ENCODE measurements at places on chromosomes 2 and 18. TPM values are rescaled to one million over a fixed set of nuclear protein-coding genes. Genes with fewer than 3 reads are reported as not detected.

DNA sequence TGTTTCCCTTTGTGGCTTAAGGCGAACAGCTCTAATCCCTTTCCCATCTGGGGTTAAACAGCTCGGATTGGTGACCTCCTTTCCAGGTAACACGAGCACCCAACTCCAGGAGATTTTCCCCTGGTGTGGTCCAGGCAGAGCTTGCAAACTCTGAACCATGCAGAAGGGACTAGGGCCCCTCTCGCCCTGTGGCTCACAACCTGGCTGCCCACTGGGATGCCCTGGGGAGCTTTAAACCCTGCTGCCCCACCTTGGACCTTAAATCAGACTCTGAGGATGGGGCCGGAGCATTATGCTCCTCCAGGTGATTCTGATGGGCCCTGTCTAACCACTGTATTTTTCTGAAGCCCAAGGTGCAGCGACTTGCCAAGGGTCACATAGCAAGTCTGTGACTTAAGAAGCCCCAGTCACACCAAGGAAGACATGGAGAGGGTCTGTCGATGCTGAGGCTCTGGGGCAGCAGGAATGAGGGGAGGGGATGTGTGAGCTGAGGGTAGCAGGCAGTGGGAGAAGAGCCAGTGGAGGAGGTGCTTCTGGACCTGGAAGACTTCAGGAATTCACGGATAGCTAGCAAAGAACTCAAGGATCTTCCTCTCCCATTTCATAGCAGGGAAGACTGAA lies 5.9 kb downstream of the ARID5A start:
- no peak overlapping the region for H3K4me3 ChIP-seq
- DNase-seq, result no peak
- peaks cover 9% of the 10 kb centered on the region for H3K27me3 ChIP-seq

DNA sequence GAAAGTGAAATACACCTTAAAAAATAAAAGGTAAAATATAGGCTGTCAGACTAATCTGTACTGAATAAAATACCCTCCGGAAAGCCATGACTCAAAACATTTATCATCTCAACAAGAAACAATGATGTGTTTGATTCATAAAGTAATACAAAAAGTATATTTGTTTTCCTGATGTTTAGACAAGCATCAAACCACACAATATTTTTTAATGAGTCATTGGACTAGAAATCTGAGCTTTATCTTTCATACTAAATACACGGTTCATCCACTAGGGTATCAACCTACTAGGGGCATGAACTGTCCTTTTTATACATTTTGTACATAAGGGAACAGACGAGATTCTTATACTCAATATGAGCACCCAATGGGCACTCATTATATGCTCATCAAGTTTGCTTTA lies 31.3 kb downstream of the CD226 start:
- no peaks in the 10 kb centered on the region for H3K36me3 ChIP-seq
- H3K27ac ChIP-seq, result no peak overlapping the region
- no peak for DNase-seq
- H3K4me1 ChIP-seq, result no peaks in the 10 kb centered on the region
- H3K4me3 ChIP-seq, result no peak overlapping the region

DNA sequence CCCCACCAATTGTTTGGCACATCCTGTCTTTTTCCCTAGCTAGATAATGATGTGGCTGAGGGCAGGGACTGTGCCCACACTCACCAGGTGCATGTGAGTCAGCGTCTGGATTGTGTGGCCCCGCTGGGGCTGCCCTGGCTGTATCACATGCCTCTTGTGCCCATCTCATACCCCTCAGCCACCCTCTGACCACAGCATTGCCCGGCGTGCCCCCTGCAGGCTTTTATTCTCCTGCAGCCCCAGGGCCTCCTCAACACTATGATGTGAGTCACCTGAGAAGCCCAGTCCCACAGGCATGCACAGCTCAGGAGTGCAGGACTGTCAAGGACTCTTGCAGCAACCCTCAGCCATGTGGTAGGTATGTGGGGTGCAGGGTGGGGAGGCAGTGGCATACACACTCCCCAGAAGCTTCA lies 14.8 kb upstream of the STEAP3 start:
- H3K4me1 ChIP-seq, result peaks cover 15% of the 10 kb centered on the region
- H3K27me3 ChIP-seq, result peaks cover 4% of the 10 kb centered on the region
- DNase-seq, result no peak

DNA sequence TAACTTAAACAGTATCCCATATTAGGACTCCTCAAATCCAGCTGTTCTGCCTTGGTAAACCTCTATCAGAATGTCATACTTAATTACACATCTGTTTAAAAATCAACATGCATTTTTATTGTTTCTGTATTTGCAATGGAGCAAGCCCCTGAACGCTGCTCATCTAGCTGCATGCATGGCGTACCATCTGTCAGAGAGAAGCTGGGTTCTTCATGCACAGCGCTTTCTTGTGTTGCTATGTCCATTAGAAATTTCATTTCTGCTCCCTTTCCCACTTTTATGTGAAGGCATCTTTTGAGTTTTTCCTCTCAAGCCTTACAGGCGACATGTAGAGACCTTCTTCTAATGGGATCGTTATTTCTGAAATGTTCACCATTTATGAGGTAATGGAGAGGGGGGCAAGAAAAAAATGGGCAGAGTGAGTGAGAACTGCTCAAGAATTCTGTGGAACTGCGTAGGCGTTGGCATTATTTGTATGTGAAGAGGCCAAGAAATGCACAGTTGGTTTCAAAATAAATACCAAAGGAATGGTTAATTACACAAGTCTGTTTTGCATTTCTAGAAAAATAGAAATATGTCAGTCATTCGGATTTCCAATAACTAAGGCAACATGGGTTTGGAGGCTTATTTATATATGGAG lies 31.6 kb downstream of the INSIG2 start:
- H3K4me1 ChIP-seq, result peaks cover 28% of the 10 kb centered on the region
- no peak for DNase-seq
- no peaks in the 10 kb centered on the region for H3K27me3 ChIP-seq

DNA sequence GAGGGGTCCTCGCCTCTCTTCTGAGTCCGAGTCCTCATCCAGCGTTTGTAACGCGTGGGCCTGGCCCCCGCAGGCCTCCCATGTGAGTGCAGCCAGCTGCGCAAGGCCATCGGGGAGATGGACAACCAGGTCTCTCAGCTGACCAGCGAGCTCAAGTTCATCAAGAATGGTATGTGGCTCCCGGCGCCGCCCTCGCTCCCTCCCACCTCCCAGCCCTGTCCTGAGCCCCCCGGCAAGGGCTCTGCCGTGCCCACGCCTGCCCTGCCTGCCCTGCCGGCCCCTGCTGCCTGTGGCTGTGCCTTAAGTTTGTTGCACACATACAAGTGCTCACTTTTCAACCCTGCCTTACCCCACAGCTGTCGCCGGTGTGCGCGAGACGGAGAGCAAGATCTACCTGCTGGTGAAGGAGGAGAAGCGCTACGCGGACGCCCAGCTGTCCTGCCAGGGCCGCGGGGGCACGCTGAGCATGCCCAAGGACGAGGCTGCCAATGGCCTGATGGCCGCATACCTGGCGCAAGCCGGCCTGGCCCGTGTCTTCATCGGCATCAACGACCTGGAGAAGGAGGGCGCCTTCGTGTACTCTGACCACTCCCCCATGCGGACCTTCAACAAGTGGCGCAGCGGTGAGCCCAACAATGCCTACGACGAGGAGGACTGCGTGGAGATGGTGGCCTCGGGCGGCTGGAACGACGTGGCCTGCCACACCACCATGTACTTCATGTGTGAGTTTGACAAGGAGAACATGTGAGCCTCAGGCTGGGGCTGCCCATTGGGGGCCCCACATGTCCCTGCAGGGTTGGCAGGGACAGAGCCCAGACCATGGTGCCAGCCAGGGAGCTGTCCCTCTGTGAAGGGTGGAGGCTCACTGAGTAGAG lies 14.4 kb upstream of the ALLC start:
- H3K36me3 ChIP-seq, result no peaks in the 10 kb centered on the region
- no peak overlapping the region for H3K4me3 ChIP-seq
- no peak for DNase-seq
- peaks cover 4% of the 10 kb centered on the region for H3K4me1 ChIP-seq

TRIM43 gene
- not detected for total RNA-seq

DNA sequence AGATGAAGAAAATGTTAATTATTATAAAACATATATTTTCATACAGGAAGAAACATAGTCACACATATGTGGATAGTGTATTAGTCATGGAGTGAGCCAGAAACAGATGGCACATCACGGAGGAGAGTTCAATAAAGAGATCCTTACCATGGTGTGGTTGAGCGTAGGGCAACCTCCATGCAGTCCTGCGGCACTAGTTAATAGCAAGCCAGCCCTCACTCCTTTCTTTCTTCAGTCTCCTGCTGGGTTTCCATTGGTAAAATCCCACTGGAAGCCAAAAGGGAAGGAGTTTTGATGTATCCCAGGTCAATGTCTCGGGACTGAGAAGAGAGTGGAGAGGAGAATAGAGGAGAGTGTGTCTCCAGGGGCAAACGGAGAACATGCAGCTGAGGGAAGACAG lies 328.1 kb downstream of the NR4A2 start:
- H3K27me3 ChIP-seq, result peaks cover 1% of the 10 kb centered on the region
- H3K4me1 ChIP-seq, result no peaks in the 10 kb centered on the region
- H3K4me3 ChIP-seq, result no peak overlapping the region
- no peak for DNase-seq
- no peak overlapping the region for H3K27ac ChIP-seq
- H3K36me3 ChIP-seq, result peaks cover 3% of the 10 kb centered on the region

BBS5 gene
- 3.2 TPM for total RNA-seq

TWIST2 gene
- total RNA-seq, result not detected

- no peak for DNase-seq
- H3K27ac ChIP-seq, result no peak overlapping the region
- peaks cover 1% of the 10 kb centered on the region for H3K27me3 ChIP-seq
Measured at GRCh38 chr18:22020867-22021370, 148.5 kb upstream of the GATA6 start.

GRCh38 chr2:136331226-136331625 lies 213.3 kb upstream of the CXCR4 start:
- H3K27ac ChIP-seq, result no peak overlapping the region
- no peak overlapping the region for H3K4me3 ChIP-seq
- no peak for DNase-seq
- no peaks in the 10 kb centered on the region for H3K36me3 ChIP-seq

KCNF1 gene
- 8.4 TPM for total RNA-seq

EIF2AK2 gene
- 32.9 TPM for total RNA-seq

GRCh38 chr2:10817413-10817812 lies 4.8 kb upstream of the PDIA6 start:
- H3K27me3 ChIP-seq, result peaks cover 2% of the 10 kb centered on the region
- DNase-seq, result no peak
- peaks cover 19% of the 10 kb centered on the region for H3K4me1 ChIP-seq
- no peaks in the 10 kb centered on the region for H3K36me3 ChIP-seq
- no peak overlapping the region for H3K4me3 ChIP-seq
- H3K27ac ChIP-seq, result no peak overlapping the region

LYG2 gene
- 1.7 TPM for total RNA-seq

DNA sequence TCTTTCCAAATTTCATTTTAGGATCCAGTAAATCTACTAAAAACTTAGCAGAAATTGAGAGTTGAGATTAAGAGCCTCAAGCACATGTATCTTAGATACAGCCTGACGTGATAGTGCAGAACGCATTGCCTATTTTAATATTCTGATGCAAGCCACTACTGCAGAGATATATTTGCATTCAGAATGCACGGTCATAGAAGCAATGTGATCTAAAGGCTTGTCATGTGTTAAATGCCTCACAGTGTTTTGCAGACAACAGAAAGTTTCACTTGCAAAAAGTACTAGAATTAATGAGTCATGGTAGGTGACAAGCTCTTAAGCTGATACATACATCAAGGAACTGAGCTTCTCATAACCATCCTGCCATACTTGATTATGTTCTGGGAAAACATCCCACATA lies 886.7 kb upstream of the CHAC2 start:
- no peaks in the 10 kb centered on the region for H3K36me3 ChIP-seq
- no peak for DNase-seq
- H3K4me3 ChIP-seq, result no peak overlapping the region
- H3K27me3 ChIP-seq, result no peaks in the 10 kb centered on the region
- H3K4me1 ChIP-seq, result no peaks in the 10 kb centered on the region

ATOH8 gene
- total RNA-seq, result 1.8 TPM

- H3K27me3 ChIP-seq, result peaks cover 15% of the 10 kb centered on the region
- H3K27ac ChIP-seq, result peak overlapping the region; percentile 3
- peaks cover 44% of the 10 kb centered on the region for H3K36me3 ChIP-seq
Measured at GRCh38 chr2:134440336-134440909, 186.6 kb downstream of the MGAT5 start.

DNA sequence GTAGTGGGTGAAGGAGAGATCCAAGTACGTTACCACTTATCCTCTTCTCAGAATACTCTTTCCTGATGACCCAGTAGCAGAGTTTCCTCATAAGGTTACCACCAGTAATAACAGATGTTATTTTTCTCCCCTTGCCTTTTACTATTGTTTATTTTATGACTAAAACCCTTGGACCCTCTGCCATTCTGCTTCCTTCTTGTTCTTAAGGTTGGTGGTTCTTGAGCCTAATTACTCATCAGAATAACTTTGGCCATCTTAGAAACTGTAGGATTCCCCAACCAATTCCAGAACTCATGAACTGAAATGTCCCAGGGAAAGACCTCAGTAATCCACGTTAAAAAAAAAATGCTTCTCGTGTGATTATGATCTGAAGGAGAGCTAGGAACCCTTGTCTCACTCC lies 64.9 kb downstream of the CHST9 start:
- H3K27me3 ChIP-seq, result no peaks in the 10 kb centered on the region
- H3K27ac ChIP-seq, result no peak overlapping the region
- no peak for DNase-seq
- H3K4me1 ChIP-seq, result no peaks in the 10 kb centered on the region
- H3K4me3 ChIP-seq, result no peak overlapping the region

- peaks cover 3% of the 10 kb centered on the region for H3K4me1 ChIP-seq
- H3K4me3 ChIP-seq, result peak overlapping the region; percentile 47
Measured at GRCh38 chr2:218387369-218388194, 5.5 kb downstream of the SLC11A1 start.

DNA sequence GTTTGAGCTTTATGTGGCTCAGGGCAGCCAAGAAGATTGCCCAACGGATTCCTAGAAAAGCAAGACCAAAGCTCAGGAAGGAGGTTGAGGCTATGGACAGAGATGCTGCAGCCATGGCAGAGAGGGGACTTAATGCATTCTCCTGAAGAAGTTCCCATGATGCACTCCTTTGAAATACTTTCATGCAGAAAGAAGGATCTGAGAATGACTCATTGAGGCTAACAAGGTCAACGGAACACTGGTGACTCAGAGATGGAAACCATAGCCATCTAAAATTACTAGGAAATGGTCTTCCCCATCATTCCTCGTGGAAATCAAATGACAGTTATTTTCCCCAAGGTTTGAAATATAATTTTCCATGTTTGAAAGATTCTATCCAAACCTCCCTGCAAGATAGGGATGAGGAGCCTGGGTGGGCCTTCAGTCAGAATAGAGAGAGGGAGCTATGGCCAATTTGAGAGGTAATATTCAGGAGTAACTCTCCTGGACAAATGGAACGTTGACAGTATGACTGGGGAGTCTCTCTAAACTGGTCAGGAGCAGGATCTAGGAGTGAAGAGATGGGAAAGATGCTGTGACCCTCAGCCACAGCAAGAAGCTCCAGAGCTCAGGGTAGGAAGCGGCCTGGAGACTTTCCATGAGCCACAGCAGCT lies 63.0 kb downstream of the REEP1 start:
- no peak overlapping the region for H3K27ac ChIP-seq
- H3K4me1 ChIP-seq, result no peaks in the 10 kb centered on the region
- peaks cover 3% of the 10 kb centered on the region for H3K27me3 ChIP-seq
- no peak for DNase-seq
- no peak overlapping the region for H3K4me3 ChIP-seq
- peaks cover 5% of the 10 kb centered on the region for H3K36me3 ChIP-seq

GRCh38 chr2:236158969-236159777 lies 9.0 kb downstream of the GBX2 start:
- peaks cover 27% of the 10 kb centered on the region for H3K27me3 ChIP-seq
- peaks cover 4% of the 10 kb centered on the region for H3K36me3 ChIP-seq
- DNase-seq, result no peak
- no peak overlapping the region for H3K27ac ChIP-seq

CRYGC gene
- total RNA-seq, result not detected
